ENCODE measurements at places on chromosomes 16 and 17. TPM values are rescaled to one million over a fixed set of nuclear protein-coding genes. Genes with fewer than 3 reads are reported as not detected.

GRCh38 chr16:4086153-4086552 lies 30.1 kb downstream of the ADCY9 start:
- DNase-seq, result no peak

PGAP3 gene
- 56.9 TPM for total RNA-seq

GLYR1 gene
- total RNA-seq, result 120 TPM

ACAP1 gene
- 12.7 TPM for total RNA-seq

DNA sequence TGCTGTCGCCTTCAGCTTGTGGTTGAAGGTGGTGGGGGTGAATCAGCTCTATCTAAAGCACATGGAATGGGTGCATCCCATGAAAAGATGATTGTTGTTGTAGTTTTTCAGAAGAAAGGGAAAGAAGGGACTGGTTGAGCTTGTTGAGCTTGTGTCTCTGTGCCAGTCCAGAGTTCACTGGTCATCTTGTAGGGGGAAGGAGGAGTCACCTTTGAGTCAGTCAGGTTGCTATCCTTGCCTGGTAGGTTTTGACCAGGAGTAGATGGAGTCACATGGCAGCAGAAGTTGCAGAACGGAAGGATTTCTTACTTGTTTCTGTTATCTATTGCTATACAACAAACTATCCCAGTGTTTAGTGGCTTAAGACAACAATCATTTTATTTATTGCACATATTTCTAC lies 73.3 kb downstream of the PLCG2 start:
- no peak for DNase-seq

DNA sequence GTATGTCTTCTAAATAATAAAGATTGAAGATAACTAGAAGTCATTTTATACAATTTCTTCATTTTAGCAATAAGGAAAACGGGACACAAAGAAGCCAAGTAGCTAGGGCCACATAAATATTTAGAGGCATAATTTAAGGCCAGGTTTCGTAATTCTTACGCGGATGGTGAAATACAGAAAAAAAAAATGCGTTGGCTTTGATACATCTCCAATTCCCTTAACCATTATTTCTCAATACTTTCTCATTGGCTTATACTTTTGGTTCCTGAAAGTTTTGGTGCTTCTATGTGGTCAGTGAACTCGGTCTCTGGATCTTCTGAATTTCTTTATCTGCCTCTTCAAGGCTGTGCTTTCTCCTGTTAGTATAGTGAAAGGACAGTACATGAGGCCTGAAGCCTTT lies 888.1 kb downstream of the KCNJ2 start:
- DNase-seq, result no peak

GRCh38 chr16:16857012-16857411 lies 478.1 kb downstream of the NPIPA7 start:
- DNase-seq, result no peak

DNA sequence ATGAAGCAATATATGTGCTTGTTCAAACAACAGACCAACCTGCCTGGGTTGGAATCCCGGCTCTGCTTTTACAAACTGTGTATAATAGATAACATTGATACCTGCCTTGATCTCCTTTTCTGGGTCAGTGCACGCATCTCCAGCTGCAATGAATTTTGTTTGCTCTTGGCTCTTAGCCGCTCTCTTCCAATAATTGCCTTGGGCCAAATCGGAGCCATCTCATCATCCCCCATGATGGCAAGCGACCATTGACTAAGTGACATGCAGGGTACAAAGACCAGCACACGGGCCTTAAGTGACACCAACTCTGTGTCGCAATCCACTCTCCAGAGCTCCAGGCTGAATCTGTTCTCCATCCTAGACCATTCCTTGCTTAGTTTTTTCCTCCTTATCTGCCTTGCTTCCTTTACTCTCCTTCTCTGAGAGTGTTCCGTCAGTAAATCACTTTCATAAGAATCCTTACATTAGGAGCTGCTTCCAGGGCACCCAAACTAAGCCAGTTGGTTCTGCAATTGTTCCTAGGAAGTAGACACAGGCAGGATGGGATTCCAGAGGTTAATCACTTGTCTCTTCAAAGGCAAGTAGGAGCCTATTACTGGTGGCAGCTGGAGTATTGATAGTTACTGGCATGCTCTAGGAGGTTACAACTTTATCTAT lies 134.2 kb downstream of the ABCA8 start:
- DNase-seq, result no peak

DNA sequence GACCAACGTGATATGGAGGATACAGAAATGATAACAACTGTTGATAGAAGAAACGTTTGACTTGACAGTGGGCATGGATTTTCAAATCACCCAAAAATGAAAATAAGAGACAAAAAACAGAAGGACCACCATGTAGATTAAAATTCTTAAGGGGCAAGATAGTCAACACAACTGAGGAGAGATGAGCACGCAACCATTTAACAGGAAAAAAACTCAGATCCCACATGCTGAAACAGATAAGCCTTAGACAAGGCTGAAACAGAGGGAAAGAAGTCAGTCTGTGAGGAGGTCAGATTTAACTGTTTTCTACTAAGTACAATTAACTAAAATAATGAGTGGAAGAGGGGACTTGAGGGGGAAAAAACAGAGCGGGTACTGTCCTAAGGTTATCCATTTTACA lies 21.2 kb downstream of the RNF43 start:
- DNase-seq, result no peak

SOX9 gene
- total RNA-seq, result 21.4 TPM

DNA sequence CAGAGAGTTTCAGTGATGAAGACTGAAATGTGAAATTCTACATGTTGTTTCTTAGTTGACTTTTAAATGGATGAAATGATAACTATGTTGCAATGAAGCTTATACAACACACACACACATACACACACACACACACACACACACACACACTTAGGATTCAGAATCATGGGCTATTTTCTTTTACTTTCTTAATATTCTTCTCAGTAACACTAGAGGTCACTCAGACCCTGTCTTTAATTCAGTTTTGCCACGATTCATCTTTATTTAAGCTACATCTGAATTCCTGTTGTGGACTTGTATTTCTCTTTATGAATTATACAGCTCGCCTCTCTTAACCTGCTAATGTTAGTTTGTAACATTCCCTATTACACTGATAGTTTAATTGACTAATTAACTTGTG lies 109.6 kb upstream of the GOT2 start:
- DNase-seq, result no peak

- DNase-seq, result no peak
Observed at GRCh38 chr17:7133916-7134315, 19.3 kb upstream of the ASGR2 start.

GRCh38 chr17:48735062-48735351 lies 6.5 kb upstream of the HOXB13 start:
- no peak for DNase-seq

DNA sequence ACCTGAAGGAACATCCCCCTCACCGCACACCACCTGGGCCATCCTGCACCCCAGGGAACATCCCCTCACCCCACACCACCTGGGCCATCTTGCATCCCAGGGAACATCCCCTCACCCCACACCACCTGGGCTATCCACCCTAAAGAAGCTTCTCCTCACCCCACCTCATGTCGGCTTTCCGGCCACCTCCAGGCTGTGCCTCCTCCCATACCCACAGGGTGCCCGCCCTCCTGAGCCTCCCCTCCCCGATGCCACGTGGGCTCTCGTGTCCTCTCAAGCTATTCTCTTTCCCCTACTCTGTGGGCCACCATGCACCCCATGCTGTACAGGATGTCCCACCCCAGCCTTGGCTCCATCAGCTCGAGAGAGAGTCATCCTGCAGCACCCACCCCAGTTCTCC lies 18.0 kb downstream of the MYLK3 start:
- no peak for DNase-seq

DNA sequence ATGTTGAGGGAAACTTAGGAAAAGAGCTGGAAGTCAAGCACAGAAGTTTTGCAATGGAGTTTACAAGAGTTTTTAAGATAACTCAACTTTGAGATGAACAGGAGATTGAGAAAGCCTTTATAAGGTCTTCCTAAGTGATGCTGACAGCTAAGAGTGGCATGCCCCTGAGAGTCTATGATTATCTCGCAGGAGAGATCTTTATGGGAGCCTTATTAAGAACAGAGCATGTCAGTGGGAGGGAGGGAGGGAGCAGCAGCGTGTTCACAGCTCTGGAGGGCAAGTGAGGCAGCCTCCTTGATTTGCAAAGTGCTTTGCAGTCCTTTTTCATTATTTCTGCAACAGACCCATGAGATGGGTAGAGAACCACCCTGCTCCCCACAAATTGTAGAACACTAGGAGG lies 30.7 kb downstream of the GNAO1 start:
- DNase-seq, result no peak

CES5A gene
- 0.39 TPM for total RNA-seq

DNA sequence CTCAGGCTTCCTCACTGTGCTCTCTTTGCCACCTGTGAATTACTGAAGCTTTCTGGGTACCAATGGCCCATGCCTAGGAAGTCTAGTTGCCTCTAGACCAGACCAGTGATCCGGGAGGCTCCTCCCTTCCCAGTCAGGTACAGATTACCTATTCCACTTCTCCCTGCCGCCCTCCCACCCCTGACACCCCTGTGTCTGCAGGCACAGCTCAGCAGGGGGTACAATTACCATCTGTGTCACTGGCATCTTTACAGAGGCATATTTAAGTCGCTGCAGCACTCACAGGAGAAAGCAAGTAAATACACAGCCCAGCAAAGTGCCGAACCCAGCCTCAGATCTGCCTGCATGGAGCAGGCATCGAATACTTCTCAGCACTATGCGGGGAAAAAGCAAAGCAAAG lies 5.3 kb upstream of the WSCD1 start:
- DNase-seq, result no peak

DNA sequence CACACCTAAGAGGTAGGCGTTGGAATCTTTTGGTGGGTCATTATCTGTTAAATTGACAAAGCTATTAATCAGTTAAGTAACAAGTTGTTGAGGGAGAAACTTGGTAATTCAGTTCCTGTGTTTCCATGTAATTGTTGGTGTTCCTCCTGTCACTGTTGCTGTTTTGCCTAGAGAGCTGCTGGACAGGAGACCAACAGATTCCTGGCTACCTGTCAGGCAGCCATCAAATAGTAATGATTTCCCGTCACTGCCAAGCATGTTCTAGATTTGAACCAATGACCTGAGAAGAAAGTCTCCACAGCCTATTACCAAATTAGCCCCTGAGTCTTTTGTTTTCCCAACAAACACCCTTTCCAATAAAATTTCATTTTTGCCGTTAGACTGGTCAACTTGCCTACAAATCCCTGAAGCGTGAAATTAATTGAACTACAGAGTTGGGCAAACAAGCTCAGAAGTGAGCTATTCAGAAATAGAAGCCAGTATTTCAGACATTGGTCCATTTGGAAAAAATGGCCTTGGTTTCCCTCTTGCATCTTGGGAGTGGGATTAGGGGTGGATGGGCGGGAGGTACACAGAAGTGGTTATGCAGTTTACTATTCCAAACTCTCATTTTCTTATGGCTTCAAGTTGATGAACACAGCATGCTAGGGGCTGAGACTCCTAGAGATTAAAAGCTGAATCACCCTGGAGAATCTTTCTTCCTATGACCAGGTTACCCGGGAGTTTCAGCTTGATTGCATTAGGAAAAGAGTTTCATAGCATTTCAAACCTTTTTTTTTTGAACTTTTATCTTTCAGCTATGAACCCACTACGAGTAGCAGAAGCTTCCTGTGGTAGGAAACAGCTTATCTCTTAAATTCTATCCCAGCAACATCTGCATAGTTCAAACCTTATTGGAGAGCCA lies 262.8 kb upstream of the MAF start:
- no peak for DNase-seq

All from ureter (tissue), 1 donor.